ENCODE measurements at places on chromosomes 5 and 9.

GRCh38 chr9:134855231-134855899, 25.2 kb upstream of the FCN2 start:
- DNase-seq, result no peak

GRCh38 chr9:112700085-112700484, 17.8 kb downstream of the INIP start:
- DNase-seq, result no peak

DNA sequence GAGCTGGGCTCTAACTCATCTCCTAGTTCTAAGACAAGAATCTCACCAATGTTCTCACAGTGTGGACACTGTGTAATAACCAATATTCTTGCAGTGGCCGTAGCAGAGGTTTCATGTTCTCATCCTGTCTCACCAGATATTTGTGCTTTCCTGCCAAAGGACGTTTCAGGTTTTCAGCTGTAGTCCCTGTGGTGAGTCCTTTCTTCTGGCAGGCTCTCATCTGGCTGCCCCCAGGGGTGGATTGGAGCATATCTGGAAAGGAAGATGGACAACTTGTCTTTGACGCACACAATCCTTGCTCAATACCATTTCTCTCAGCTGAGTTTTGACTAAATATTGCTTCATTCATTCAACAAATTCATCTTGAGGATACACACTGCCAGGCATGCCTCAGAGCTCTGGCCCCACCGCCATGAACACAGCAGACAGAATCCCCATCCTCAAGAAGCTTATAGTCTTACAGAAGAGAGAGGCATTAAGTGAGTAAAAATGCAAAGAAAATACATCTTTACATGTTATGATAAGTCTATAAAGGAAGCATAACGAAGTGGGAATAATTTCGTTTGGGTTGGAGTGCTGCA, 33.8 kb upstream of the NEURL1B start:
- no peak for DNase-seq

GRCh38 chr9:72788966-72789735, 163.7 kb downstream of the ALDH1A1 start:
- no peak for DNase-seq

- no peak for DNase-seq
Observed at GRCh38 chr5:177374211-177374610, 10.0 kb upstream of the SLC34A1 start.

GRCh38 chr5:135423146-135423845, 23.9 kb downstream of the DCANP1 start:
- no peak for DNase-seq

DNA sequence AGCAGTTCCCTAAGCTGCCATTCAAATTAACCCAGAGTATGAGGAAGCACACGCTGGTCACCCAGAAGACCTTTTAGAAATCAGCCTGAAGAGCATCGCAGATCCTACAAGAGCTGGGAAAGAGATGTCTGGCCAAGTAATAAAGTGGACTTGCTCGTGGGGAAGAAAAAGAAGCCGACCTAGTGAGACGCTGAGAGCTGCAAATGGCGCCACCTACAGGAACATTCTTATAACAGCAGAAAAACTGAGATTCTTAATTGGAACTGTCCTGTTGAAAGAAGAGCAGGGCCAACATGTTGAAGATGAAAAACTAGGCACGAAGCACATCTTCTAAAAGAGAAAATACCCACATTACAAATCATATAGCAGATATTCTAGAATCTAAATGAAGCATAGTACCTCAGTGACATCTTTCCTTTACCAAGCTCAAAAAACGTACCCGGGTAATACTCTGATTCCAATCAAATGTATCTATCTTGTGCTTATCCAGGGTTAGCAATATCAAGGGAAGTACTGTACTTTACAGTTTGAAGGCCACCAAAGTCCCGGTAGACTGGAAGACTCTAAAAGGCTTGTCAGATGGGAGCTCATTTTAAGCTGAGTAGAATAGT, 3.9 kb upstream of the GNAQ start:
- DNase-seq, result no peak

DNA sequence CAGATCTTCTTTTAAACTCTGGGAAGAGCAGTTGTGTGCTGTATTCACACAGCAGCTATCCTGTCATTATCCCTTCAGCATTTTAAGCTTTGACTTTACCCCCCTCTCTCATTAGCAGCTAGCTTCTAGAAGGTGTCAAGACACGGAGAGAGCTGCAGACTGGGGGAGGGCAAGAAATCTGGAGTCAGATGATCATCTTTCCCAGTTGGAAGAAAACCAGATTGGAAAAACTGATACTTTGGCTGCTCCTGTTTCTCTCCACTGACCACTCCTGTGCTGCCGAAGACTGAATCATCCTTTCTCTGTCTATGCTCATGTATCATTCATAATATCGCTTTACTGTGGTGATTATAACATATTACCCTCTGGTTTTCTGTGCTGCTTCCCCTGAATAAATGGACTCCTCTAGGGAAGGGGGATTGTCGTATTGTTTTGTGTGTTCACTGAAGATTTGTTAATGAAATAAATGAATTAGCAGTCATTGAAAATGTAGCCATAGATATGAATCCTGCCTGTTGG, 75.1 kb downstream of the SH3GL2 start:
- no peak for DNase-seq

DNA sequence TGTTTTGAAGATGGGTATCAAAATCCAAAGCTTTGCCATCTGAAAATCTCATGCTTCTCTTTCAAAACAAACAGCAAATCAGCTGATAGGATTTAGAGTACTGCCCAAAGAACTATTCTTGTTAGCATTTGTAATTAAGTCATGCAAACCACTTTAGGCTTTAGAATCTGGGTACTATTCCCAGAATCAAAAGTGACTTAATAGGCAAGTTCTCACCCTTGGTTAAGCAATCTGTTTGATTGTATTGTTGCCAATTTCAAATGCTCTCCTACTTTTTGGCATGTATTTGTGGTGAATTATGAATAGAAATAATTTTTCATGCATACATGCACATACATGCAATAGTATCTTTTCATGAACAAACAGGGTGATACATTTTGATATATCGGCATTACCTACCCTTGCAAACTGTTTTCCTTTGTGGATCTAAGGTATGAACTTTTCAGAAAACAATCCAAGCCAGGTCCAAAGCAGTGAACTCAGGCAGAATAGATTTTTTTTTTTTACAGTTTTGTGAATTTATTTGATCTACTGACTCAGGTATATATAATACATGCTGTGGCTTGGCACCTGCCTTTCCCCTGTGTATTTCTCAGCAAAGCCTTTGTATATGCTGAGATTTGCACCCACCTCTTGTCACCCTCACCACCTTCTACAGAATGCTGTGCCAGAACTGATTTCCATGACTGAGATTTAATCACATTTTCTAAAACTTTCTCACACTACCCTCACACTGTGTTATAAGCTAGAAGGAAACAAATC, 9.0 kb downstream of the IL33 start:
- DNase-seq, result no peak

DNA sequence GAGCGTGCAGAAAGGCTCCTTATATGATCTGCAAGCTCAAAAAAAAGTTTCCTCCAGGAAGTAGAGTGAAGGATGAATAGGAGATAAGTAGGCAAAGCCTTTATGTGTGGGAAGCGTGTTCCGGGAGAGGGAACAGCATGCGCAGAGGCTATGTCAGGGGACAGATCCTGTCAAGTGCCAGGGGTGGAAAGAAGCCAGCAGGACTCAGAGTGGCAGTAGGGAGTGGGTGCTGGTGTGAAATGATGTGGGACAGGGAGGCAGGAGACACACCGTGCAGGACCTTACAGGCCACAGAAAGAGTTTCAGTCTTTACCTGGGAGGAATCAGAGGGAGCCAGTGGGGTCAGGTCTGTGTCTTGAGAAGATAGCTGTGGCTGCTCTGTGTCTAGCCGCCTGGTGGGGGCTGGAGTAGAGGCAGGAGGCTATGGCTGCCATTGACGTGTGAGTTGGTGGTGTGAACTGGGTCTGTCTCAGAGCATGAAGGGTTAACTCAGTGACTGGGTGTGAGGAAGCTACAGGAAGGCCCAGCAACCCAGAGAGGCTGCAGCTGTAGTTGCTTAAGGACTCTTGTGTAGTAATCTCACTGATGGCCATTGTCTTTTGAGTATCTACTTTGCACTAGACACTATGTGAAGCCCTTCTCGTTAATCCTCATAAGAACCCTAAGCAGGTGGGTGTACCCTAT, 71.3 kb downstream of the PPARGC1B start:
- no peak for DNase-seq

DNA sequence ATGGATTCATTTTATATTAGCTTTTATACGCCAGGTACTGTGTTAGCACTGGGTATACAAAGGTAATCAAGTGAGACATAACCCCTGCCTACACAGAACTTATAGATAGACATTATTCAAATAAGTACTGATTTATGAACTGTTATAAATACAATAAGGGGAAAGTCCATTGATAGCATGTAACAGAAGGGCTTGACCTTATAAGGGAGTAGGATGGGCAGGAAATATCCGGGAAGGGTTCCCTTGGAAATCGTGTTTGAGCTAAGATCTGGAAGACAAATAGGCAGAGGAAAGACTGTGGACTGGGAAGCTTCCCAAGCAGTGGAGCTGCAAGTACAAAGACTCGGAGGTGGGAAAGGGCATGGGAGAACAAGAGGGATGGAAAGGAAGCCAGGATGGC, 111.5 kb downstream of the WDR41 start:
- no peak for DNase-seq

DNA sequence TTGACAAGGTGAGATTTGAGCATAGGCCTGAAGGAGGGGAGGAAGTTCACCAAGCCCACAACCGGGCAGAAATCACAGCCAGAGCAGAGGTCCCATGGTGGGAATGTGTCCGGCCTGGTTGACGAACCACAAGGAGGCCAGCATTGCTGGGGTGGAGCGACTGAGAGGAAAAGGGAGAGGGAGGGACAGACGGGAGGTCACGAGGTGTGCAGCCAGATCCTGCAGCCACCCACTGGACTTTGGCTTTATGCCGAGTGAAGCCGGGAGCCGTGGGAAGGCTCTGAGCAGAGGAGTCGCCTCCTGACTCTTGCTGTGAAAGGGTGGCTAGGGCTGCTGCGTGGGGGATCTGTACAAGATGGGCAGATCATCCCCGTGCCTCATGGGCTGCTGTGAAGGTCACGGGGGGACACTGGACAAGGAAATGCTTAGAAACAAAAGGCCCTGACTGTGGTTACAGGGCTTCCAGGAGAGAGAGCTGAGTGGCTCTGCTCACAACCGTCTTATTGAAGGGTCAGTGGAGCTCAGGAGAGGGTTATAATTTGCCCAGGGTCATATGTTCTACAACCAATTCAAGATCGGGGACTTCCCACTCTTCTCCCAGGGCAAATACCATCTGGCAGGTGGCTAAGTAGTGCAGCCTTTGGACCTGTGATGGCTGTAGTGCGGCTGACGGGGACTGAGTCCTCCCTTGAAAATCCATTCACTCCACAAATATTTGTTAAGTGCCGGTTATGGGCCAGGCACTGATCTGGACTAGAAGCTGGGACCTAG, 15.6 kb upstream of the CD74 start:
- no peak for DNase-seq

DNA sequence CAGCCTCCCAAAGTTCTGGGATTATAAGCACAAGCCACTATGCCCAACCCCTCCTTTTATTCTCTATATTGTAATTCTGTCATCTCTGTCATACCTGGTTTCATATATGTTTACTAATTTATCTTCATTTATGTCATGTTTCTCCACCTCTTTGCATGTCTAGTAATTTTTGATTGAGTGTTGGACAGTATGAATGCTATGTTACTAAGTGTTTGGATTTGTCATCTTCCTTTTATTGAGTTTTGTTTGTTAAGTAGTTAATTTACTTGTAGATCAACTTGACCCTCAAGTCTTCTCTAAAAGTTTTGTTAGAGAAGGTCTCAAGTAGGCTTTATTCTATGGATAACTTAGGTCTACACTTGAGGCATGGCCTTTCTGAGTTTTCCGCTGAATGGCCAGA, 17.2 kb upstream of the CACNA1B start:
- no peak for DNase-seq

DNA sequence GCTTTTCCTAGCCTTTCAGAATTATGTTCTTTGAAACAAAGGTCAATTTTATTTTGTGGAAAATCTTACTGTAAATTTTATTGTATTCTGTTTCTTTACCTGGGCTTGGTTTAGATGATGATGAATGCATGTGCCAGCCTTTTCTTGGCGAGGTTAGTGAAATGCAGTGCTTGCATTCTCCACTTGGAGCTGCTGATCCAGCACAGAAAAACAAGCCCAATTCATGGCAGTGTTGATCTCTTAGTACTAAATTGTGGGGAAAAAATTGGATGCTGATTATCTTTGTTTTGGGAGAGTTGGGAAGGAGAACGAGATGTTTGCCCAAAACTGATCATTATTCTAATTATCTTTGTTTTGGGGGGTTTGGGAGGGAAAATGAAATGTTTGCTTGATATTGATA, 3.7 kb downstream of the HABP4 start:
- DNase-seq, result no peak

GRCh38 chr5:136094913-136095641, 37.6 kb upstream of the SMAD5 start:
- DNase-seq, result no peak

DNA sequence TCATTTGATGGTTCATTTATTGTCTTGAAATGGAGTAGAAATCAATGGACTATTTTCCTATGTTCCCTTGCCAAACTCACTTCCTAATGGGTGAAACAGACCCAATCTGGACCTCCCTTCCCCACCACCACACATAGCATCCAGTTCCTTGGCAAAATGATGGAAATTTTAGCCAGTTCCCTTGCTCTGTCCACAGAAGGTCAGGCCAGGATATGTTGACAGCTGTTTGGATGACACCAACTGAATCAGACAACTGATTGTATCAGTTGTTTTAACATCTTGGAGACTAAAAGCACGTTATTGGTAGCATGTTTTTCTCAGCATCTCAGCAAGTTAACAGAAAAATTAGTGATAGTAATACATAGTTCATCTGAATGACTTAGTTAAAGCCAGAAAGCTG, 534.8 kb downstream of the PSAT1 start:
- no peak for DNase-seq

- DNase-seq, result peak; percentile 29
Observed at GRCh38 chr5:171207256-171207847, 101.7 kb upstream of the TLX3 start.

- DNase-seq, result no peak
Observed at GRCh38 chr5:138640646-138641254, 65.5 kb upstream of the HSPA9 start.

DNA sequence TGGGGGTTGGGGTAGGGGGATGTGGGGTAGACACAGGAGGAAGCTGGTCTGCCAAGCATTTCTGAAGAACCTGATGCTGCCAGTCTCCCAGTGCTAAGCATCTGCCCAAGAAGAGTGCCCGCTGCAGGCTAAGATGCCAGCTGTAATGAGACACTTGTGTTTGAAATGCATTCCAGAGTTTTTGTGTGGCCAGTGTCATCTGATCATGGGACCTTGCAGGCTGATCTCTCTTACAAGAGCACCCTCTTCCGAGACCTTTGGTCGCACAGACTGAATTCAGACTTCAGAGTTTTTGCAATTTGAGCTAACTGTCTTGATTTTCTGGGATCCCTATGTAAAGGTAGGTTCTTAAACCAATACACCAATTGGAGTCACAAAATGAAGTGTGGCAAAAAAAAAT, 58.1 kb downstream of the DENND1A start:
- DNase-seq, result no peak
